NCI-H524 treated with DMSO at 0.1 percent for 48 hours (cell line): ENCODE measurements at places on chromosomes 11 and 22.

DNA sequence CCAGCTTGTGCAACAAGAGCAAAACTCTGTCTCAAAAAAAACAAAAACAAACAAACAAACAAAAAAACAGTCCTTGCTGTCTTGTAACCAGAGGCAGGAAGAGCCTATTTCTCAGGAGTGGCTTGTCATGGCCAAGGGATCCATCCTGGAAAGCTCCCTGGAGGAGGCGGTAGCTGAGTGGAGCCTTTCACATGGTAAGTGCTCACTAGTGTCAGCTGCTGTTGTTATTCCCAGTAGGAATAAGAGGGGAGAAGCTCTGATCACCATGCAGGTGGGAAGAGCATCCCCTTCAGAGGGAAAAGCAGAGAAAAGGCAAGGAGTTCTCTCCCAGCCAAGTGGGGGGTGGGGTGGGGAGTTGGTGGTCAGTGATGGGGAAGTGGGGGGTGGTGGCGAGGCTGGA is 54.6 kb upstream of the WNT7B start:
- DNase-seq = no peak

- no peak for DNase-seq
Measured at GRCh38 chr11:114496915-114497314, 57.6 kb downstream of the REXO2 start.

DNA sequence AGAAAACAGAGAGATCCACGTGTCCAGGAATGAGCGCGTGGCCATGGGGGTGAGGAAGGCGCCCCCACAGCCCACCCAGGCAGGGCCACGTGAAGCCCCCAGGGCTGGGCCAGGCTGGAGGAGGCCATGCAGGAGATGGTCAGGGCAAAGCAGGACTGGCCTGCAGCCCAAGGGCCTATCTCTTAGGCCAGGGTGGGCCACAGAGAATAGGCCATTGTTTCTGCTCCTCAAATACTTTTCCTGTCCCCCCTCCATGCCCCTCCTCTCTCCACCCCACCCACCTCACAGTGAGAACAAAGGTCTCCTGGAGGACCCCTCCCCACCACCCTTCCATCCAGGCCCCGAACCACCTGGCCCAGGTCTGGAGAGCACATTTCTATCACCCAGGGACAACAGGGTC is 8.3 kb upstream of the CDC42EP1 start:
- no peak for DNase-seq

DNA sequence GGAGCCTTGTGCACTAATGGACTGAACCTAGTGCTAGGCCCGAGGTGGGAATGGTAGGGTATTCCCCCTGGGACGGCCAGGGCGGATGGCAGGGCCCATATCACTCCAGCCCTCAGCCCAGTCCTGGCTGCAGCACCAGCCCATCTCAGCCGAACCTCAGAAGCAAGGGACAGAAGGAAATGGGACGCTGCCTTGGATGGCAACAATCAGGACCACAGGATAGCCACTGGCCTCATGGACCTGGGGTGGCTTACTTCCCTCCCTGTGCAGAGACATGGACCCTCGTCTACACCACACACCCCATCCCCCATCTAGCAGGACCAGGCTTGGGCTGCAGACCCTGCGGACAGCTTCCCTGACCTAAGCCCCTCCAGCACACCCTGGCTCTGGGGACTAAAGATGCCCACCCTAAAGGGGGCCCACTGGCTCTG is 24.1 kb downstream of the ARVCF start:
- DNase-seq = no peak

DNA sequence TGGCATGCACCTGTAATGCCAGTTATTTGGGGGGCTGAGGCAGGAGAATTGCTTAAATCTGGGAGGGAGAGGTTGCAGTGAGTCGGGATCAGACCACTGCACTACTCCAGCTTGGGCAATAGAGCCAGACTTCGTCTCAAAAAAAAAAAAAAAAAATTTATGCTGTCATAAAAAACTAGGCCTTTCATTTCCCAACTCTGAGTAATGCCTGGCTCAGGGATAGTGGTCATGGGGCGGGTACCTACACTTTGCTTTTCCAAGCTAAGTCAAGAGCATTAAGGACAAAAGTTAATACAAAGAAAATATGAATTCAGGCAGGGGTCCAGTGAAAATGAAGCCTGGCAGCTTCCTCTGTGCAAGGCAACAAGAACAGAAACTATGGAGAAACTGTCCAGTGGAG is 16.3 kb downstream of the CPSF7 start:
- no peak for DNase-seq

DNA sequence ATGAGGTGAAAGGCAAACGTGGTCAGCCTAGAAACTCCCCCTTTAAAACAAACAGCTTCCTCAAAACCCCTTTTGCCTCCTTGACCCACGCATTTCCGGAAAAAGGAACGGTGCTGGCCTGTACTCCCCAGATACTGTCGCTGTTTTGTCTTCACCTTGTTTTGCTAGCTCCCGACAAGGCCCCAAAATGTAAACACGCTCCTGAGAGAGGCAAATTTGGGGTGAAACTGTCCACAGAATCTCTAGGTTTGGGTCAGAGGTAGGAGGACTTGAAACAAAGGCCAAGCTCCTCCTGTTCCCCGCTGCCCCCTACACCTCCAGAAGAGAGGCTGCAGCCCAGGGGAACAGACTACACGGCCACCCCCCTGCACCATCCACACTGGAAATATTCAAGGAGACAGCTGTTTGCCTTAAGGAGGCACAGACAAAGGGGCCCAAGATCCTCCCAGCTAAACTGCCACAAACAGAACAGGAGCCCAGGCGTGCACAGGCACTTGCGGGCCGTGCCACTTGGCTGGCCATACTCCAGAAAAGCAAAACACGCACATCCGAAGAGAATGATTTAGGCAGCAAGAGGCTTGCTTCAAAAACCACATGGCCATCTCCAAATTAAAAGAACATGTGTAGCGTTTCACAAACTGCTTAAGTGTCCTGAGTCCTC is 160.5 kb upstream of the GRK3 start:
- DNase-seq = peak; percentile 43

GRCh38 chr11:118434553-118435289 is 1.6 kb upstream of the KMT2A start:
- DNase-seq = no peak

- no peak for DNase-seq
Measured at GRCh38 chr11:18757811-18758210, 31.8 kb upstream of the IGSF22 start.

- DNase-seq = no peak
Measured at GRCh38 chr11:116086426-116086825, 582.2 kb upstream of the CADM1 start.

DNA sequence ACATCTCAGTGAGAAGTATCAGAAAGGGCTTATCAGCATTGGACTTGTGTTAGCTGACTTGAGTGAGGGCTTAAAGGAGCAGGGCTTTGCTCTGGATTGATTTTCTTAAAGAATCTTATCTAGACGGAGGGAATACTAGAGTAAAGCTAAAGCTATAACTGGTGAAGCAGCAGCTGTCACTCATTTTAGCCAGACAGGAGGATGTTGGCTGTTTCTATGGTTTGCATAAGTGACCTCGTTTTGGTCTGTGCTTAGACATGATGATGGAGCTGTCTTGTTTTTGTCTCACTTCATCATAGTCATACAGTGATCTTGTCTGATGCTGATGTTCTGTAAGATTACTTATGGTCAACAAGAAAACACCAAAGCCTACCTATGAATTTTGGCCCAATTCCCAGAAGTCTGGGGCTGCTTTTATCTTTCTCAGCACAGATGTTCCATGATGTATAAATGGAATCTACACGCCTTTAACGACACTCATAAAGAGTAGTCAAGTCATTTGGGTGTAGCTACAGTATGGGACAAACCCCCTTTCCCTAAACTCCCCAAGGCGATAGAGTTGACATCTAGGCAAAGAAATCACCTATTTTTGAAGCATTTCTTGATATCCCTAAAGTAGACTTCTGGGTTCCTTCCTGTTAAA is 77.5 kb upstream of the UCP3 start:
- DNase-seq = no peak

- DNase-seq = no peak
Measured at GRCh38 chr11:2159536-2160413, 1.2 kb downstream of the INS start.

- DNase-seq = no peak
Measured at GRCh38 chr22:28933321-28933720, 49.9 kb downstream of the ZNRF3 start.

DNA sequence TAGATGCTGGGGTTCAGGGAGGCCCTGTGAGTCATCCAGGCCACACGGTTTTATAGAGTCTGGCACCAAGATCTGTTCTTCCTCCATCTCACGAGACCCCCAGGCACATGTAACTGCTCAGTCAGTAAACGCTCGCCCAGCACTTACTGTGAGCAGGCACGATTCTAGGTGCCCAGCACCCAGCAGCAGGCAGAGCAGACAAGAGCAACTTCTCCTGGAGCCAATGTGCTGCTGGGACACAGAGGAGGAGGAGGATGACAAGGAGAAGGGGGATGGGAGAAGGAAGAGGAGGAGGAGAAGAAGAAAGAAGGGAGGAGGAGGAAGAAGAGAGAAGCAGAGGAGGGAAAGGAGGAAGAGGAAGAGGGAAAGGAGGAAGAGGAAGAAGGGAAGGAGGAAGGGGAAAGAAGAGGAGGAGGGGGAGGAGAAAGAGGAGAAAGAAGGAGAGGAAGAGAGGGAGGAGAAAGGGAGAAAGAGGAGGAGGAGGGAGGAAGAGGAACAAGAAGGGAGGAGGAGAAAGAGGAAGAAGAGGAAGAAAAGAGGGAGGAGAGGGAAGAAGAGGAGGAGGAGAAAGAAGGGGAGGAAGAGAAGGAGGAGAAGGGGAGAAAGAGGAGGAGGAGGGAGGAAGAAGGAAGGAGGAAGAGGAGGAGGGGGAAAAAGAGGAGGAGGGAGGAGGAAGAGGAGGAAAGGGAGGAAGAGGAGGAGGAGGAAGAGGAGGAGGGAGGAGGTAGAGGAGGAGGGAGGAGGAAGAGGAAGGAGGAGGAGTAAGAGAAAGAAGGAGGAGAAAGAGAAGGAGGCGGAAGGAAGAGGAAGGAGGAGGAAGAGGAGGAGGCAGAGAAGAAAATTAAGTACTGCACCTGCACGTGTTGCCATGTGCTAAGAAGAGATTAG is 77.6 kb upstream of the RTL6 start:
- DNase-seq = no peak

GRCh38 chr22:42673898-42674401 is 24.8 kb upstream of the CYB5R3 start:
- no peak for DNase-seq

DNA sequence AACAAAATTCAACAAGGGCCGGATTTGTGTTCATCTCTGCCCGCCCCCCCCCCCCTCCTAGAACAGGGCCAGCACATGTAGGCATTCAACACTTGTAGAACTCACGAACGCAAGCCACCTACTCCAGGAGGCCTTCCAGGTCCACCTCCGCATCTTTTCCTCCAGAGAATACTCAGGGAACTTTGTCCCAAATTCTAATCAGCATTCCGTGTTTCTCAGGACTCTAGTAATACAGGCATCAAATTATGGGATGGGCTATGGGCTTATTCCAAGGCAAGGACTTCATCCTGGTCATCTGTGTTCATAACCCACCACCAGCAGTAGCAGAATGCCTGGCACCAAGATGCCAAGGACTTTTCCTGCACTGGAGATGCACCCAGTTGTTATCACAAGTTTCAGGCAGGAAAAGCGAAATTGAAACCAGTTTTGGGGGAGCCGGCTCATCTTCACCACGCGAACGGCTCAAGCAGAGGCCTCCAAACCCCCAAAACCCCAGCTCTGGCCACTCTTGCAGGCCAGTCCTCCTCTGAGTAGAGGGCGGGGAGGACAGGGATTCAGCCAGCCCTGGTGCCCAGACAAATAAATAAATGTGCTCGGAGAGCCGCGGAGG is 462 bp downstream of the UBE2L6 start:
- DNase-seq = no peak

GRCh38 chr11:68966894-68967780 is 13.6 kb downstream of the MRGPRD start:
- no peak for DNase-seq

GRCh38 chr11:102216433-102217075 is 100.7 kb upstream of the BIRC3 start:
- no peak for DNase-seq

GRCh38 chr22:20227363-20227762 is 40.8 kb downstream of the RTN4R start:
- DNase-seq = no peak

DNA sequence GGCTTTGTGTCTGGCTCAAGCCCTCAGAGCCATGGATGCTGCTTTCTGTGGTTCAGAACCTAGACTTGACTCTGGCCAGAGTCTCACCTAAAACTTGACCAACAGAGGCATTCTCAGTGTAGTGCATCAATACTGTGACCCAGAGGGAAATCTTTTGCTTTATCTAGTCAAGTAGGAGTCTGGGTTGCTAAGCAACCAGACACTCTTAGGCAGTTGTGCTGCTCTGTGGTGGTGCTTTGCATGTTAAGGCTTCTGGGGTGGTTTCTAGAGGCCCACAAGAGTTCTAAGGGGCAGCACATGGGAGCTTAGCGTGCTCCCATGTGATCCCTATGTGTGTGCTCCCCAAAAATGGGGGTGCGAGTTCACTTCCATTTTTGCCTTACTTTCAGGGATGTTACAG is 224.6 kb upstream of the PLET1 start:
- no peak for DNase-seq

- DNase-seq = no peak
Measured at GRCh38 chr22:37566903-37567798, 6.9 kb downstream of the CDC42EP1 start.

DNA sequence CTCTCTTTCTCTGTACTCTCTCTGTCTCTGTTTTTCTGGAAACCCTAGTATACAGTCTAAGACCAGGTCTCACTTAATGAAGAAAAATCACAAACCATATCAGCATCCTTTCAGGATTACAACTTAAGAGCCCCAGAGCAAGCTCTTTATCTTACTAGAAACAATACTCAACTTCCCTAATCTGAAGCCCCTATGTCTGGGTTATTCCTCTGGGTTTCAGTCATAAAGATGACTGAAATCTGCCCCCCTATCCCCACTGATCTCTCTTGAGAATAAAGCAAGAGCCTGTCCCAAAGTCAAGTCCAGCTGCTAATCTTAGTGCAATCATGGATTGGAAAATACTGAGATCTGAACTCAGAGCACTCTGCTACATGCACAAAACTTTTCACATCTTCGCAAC is 53.9 kb upstream of the PICALM start:
- DNase-seq = no peak

- DNase-seq = peak; percentile 50
Measured at GRCh38 chr22:40178417-40179409, 988 bp downstream of the TNRC6B start.
